Naive thymus-derived CD4-positive, alpha-beta T cell (primary cell): ENCODE measurements at places on chromosomes 5 and 9. TPM values are rescaled to one million over a fixed set of nuclear protein-coding genes. Genes with fewer than 3 reads are reported as not detected.

Gene SPINK5
- total RNA-seq: not detected

Gene CCNJL
- total RNA-seq: not detected

Gene KCNMB1
- 0.48 TPM for total RNA-seq

Gene SLF1
- 6.7 TPM for total RNA-seq

Gene POMT1
- total RNA-seq: 41.0 TPM

- no peak for DNase-seq
Measured at GRCh38 chr5:1437226-1437829, 7.9 kb downstream of the SLC6A3 start.

GRCh38 chr9:84177407-84177806, 163.2 kb downstream of the SLC28A3 start:
- DNase-seq: no peak

Gene IL3
- total RNA-seq: not detected

Gene TAF11L9
- total RNA-seq: not detected

DNA sequence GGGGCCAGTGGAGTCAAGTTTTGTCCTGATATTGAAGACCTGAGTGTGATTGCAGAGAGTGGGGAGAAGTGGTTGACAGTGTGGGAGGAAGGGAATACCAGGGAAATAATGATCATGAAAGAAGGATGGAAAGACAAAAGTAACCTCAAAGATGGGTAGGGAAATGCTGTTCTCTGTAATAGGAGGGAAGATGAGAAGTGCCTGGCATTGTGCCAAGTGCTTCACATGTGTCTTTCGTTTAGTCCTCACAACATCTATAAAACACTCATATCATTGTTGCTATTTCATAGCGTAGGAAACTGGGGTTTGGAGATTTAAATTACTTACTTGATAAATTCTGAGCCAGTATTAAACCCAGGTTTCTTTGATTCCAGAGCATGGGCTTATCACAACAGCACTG, 472.3 kb downstream of the LRRC70 start:
- no peak for DNase-seq

Gene VCAN
- 1.1 TPM for total RNA-seq

GRCh38 chr5:83219495-83219894, 142.1 kb downstream of the XRCC4 start:
- no peak for DNase-seq

Gene NEUROG1
- not detected for total RNA-seq

- no peak for DNase-seq
Measured at GRCh38 chr9:137953683-137954438, 76.3 kb downstream of the CACNA1B start.

DNA sequence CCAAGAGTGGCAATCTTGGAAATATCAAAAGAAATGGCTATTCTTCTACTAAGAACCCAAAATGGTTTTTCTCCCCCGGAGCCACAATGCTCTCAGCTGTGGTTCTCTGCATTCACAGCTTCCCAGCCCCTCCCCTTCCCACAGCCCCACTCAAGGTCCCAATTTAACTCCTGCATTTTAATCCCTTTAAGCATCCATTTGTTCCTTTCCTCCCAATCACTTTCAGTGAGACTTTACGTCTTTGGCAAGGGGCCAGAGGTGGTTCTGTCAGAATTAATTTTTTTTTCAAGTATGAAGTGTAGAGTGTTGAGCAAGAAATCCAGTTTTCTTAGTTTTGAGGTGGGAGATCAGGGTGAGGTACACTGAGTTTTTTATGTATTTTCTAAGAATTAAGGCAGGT, 256.9 kb downstream of the GLIS3 start:
- DNase-seq: no peak

DNA sequence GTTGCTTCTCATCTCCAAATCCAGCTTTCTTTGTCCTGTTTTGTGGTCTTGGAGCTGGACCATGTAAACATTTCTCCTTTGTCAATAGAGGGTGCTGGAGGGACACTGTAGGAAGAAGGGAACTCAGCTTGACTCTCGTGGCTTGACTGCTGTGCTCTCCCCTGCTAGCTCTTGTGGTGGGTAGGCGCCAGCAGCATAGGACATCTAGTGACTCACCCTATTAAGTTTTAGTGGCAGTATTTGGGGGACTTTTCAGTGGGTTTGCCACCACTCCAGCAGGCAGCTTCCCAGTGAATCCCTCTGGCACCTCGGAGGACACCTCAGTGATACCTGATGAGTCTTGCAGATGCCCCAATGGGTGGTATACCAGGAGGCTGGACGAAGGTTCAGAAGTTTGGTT, 97.8 kb downstream of the TSSK1B start:
- no peak for DNase-seq

Gene DCTN4
- 88.2 TPM for total RNA-seq

GRCh38 chr9:127644146-127644827, 32.2 kb downstream of the STXBP1 start:
- no peak for DNase-seq

- no peak for DNase-seq
Measured at GRCh38 chr5:26343801-26344325, 694.5 kb downstream of the CDH9 start.

DNA sequence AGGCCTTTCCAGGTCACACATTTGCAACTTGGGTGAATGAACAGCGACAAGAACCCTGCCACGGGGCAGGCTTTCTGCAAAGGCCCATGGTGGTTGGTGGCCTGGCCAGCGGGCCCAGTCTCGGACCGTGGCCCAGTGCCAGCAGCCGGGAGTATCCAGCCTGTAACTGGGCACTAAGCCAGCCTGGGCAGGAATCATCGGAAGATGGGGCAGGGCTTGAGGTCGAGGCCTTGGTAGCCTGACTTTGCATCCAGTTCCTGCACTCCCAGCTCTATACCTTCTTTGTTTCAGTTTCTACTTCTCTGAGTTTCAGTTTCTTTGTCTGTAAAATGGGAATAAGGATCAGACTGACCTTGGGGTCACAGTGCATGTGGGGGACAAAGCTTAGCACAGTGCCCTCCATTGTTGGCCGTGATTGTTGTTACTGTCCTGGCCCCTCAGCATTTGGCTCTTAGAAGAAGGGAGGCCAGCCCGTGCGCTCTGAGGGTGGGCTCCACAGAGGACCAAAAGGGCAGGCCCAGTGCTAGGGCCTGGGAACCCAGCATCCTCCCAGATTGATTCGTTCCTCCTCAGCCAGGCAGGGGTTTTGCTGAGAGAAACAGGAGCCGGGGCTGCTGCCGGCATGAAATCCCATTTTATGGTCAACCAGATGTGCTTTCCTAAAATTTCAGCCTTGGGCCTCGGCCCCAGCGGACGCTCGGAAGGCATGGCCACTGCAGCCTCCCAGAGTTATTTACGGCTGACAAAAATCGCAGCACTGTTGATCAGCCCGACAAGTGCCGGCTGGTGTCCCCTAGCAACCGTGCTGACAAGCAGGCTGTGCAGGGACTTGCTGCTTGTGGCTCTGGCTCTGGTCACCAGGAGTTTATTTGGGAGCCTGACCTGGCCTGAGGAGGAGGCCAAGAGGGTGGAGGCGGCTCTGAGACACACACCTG, 43.6 kb downstream of the JADE2 start:
- DNase-seq: no peak

DNA sequence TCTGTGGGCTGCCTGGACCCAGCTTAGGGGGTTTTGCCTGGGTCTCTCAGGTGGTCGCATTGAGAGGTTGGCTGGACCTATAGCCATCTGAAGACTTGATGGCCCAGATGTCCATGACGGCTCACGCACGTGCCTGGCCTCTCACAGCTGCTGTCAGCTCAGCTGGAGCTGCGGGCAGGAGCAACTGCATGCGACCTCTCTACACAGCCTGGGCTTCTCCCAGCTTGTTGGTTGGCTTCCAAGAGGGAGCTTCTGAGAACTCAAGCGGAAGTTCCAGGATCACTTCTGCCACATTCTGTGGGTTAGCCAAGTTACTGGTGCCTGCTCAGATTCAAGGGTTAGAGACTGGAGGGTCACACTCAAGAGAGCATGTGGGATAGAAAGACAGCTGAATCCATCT, 99.2 kb downstream of the DAPK1 start:
- DNase-seq: no peak

Gene PCDHGA7
- total RNA-seq: 0.16 TPM

Gene NR5A1
- not detected in 2 replicates for total RNA-seq

- no peak for DNase-seq
Measured at GRCh38 chr5:55276771-55277170, 30.7 kb downstream of the DHX29 start.

Gene C9
- not detected for total RNA-seq

GRCh38 chr5:55320571-55320970, 12.8 kb downstream of the MTREX start:
- no peak for DNase-seq

Gene WDR38
- total RNA-seq: not detected

GRCh38 chr5:114686356-114686755, 324.5 kb downstream of the KCNN2 start:
- no peak for DNase-seq

Gene FOXI1
- not detected for total RNA-seq

- DNase-seq: no peak
Measured at GRCh38 chr5:147555176-147555575, 45.3 kb upstream of the DPYSL3 start.

GRCh38 chr5:143466632-143467031, 63.1 kb upstream of the NR3C1 start:
- DNase-seq: no peak

DNA sequence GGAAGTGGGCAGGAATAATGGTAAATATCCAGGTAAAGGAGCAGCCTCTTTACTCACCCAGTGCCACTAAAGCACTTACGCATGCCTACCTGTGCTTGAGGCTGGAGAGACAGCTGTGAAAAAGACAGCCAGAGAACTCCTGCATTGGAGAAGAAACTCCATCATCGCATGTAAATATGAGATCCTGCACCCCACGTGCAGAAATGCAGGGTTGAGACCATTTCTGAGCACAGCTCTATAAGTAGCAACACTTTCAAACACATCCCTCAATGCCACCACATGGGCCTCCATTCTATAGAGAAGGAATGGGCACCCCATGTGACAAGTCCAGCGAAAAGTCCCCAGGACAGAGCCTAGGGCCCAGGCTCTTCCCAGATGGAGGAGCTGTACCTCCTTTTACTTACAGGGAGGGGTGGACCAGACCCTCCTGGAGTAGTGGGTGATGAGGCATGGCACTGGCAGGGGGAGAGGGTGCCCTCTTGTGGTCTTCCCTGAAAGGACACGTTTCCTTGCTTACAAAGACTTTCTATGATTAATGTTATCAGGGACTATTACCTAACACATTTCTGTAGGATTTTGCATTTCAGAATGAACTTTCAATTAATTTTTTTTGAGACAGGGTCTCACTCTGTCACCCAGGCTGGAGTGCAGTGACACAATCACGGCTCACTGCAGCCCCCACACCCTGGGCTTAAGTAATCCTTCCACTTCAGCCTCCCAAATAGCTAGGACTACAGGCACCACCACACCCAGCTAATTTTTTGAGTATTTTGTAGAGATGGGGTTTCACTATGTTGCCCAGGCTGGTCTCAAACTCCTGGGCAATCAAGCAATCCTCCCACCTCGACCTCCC, 55.3 kb upstream of the IL17B start:
- peak; percentile 41 for DNase-seq

DNA sequence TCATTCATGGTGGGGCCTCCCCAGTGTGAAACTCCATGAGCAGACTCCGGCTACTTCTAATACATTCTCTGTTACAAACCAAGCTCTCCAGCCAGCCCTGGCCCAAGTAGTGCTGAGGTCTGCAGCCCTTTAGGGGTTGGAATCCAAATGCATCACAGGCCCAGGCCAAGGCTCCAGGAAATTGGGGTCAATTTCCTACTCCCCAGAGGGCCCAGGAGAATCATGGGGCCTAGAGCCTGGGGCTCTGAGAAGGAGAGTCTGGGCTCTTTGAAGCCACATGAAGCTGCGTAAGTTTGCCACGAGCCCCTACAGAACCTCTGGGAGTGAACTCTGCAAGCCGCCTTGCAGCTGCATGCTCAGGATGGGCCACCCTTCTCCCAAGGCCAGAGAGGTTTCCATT, 206.4 kb downstream of the PAPPA start:
- DNase-seq: no peak

GRCh38 chr9:126304207-126304970, 22.2 kb upstream of the MVB12B start:
- DNase-seq: no peak

Gene FABP6
- not detected for total RNA-seq

DNA sequence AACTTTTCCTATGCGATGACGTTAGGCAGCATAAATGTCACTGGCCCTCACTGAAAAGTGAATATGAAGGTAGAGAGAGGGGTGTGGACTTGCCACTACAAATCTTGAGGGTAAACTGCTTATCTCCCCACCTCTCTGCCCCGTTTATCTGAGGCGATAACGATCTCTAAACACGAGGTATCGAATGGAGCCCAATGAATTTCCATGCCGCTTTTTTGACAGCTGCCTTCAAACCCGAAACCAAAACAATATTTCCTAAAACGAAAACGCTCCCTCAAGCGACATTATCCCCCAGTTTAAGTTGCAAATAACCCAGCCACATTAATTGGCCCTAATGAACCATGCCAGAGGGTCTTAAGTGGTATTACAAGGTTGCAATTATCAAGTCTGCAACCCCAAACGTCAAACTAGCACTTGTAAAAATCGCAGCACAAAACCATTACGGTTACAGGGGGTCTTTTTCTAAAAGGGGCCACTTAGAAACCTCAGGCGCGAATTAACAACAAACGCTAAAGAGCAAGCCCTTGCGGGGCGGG, 1.4 kb downstream of the NR3C1 start:
- peak; percentile 19 for DNase-seq

Gene SH3RF2
- not detected for total RNA-seq

GRCh38 chr5:75433814-75434506, 77.5 kb downstream of the CERT1 start:
- DNase-seq: no peak

Gene ANKDD1B
- total RNA-seq: 0.41 TPM
